ENCODE measurements at places on chromosomes 1 and 21.
A peak's percentile ranks its signal among the peaks of the same experiment; 100 is the strongest.

DNA sequence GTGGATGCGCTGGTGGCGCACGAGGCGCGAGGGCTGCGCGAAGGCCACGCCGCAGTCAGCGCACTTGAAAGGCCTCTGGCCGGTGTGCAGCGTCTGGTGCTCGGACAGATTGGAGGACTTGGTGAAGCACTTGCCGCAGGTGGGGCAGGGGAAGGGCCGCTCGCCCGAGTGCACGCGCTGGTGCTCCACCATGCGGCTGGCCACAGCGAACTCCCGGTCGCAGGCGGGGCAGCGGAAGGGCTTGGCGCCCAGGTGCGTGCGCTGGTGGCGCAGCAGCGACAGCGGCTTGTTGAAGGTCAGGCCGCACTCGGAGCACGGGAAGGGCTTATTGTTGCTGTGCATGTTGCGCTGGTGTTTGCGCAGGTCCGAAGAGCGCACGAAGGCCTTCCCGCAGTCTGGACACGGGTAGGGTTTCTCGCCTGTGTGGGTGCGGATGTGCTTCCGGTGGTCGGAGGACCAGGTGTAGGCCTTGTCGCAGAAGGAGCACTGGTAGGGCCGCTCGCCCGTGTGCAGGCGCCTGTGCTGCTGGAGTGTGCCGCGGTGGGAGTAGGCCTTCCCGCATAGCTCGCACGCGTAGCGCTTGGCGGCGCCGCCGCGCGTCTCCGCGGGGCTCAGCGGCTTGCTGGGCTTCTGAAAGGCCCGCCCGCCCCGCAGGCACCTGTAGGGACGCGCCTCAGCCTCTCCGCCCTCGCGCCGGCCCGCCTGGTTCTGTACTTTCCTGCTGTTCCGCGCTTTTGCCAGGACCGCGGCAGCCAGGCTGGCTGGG is 4.7 kb downstream of the ZNF648 start:
- H3K4me3 ChIP-seq = no peak overlapping the region
- H3K27me3 ChIP-seq = peaks cover 24% of the 10 kb centered on the region
- no peak for DNase-seq
- H3K36me3 ChIP-seq = no peaks in the 10 kb centered on the region

DNA sequence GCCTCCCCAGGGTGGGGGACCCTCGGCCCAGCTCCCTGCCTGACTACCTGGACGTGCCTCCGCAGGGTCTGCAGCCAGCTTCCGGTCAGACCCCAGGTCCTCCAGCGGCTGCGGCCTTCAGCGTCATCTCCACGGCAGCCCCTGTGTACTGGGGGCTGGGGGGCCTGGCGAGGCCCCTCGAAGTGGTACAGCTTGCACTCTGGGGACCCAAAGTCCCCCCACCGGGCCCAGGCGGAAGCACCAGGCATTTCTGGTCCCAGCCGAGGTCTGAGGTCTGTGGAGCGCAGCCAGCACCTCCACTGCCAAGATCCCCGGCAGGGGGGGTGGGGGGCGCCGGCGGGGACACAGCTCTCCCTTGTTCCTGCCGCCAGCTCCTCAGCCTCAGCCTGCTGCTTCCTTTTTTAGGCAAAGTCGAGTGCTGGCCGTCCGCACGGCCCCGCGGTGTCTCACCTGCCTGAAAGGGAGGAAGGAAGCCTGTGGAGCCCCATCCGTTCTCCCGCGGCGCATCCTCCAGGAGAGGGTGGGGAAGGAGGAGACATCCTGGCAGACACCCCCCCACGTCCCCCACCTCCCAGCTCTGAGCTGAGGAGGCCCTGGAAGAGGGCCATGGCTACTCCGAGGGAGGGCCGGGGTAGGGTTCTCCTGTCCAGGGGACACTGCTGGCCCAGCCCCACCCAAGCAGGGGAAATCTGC is 1.2 kb upstream of the VWA1 start:
- H3K4me3 ChIP-seq = peak overlapping the region; percentile 1
- peak overlapping the region; percentile 55 for H3K27ac ChIP-seq
- peaks cover 12% of the 10 kb centered on the region for H3K27me3 ChIP-seq
- H3K4me1 ChIP-seq = no peaks in the 10 kb centered on the region
- H3K36me3 ChIP-seq = no peaks in the 10 kb centered on the region
- DNase-seq = no peak

DNA sequence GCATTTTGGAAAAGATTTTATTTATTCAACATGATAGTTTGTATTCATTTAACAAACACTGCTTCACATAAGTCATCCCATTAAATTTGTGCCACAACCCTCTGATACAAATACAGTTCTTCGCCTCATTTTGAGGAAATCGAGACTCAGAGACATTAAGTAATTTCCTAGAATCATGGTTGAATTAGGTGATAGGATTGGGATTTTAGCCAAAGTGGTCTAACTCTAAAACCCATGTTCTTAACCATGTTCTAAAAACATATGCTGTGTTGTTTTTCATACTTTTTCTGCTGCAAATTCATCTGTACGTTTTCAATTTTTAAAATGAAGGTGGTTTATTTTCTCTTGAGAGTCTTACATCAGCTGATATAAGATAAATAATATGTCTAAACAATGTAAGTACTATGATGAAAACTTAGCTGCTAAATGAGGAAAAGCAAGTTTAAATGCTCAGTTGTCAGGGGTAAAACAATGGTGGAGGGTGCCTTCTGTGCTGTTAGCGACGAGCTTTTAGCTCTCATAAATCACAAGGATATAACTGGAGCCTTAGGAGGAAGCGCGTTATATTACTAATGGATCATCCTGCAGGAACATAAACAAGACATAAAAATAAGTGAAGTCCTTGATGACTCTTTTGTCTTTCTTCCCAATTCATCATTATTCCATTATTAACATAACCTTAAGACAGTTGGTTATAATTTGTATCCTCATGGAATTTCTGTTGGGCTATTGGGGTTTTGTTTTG is 97.7 kb downstream of the CACHD1 start:
- H3K4me1 ChIP-seq = no peaks in the 10 kb centered on the region
- no peak overlapping the region for H3K4me3 ChIP-seq
- DNase-seq = no peak
- H3K27ac ChIP-seq = no peak overlapping the region

DNA sequence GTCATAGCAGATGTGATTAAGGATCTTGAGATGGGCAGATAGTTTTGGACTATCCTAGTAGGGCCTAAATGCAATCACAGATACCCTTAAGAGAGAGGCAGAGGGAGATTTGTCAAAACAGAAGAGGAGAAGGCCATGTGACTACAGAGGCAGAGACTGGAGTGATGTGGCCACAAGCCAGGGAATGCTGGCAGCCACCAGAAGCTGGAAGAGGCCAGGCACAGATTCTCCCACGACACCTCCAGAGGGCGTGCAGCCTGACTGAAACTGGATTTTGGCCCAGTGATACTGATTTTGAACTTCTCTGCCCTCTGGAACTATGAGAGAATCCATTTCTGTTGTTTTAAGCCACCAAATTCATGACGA is 52.1 kb upstream of the EPS8L3 start:
- H3K27me3 ChIP-seq = peaks cover 10% of the 10 kb centered on the region
- peaks cover 24% of the 10 kb centered on the region for H3K4me1 ChIP-seq
- H3K36me3 ChIP-seq = peaks cover 7% of the 10 kb centered on the region

GRCh38 chr1:71804140-71804539 is 478.2 kb downstream of the NEGR1 start:
- no peaks in the 10 kb centered on the region for H3K4me1 ChIP-seq

DNA sequence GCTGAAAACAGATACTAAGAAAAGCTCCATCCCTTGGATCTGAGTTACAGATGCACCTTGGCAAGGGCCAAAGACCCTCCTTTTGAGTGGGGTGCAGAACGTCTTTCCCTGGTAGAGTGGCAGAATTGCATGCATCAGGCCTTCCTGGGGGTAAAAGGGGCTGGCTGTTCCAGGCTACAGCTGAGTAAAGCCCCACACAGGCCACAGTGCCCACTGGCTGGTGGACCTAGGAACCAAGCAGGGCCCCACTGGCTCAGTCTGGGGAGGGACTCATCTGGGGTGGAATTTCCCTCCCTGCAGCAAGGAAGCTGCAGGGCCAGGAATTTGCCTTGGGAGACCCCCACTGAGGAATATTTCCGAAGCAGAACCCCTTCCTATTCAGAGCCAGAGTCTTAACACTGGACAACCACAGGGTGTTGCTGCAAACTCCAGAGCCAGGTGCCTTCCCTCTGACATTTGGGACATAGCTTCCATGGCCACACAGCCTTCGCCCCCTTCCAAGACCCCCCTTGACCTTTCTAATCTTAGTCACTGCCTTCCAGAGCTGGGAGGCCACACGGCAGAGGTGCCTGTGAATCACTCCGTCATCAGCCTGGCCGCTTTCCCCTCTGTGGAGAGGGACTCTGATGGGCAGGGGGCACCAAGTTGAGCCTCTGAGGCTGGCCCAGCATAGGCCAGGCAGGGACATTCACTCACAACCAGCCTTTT is 52.5 kb downstream of the LACTBL1 start:
- H3K4me1 ChIP-seq = no peaks in the 10 kb centered on the region
- no peaks in the 10 kb centered on the region for H3K36me3 ChIP-seq
- H3K4me3 ChIP-seq = no peak overlapping the region
- no peak for DNase-seq

DNA sequence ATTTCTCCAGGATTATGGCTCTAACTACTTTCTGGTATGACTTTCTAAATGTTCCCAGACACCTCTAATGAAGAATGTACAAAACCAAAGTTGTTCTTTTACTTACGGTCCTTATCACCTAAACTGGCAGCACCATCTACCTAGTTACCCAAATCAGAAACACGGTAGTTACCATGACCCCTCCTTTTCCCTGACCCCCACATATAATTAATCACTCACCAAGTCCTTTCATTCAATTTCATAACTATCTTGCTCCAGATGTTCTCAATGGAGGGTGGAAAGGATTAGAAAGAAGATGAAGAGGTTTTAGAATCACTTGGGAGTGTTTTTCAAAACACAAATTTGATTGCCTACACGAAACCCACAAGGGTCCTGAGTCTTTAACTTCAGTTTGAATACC is 98.0 kb downstream of the DENND1B start:
- H3K4me1 ChIP-seq = peaks cover 6% of the 10 kb centered on the region
- no peak for DNase-seq
- H3K27me3 ChIP-seq = no peaks in the 10 kb centered on the region
- H3K4me3 ChIP-seq = no peak overlapping the region
- no peak overlapping the region for H3K27ac ChIP-seq

GRCh38 chr1:232940262-232940661 is 10.1 kb upstream of the NTPCR start:
- no peak for DNase-seq
- no peak overlapping the region for H3K27ac ChIP-seq
- H3K27me3 ChIP-seq = peaks cover 7% of the 10 kb centered on the region
- H3K36me3 ChIP-seq = no peaks in the 10 kb centered on the region
- no peak overlapping the region for H3K4me3 ChIP-seq

DNA sequence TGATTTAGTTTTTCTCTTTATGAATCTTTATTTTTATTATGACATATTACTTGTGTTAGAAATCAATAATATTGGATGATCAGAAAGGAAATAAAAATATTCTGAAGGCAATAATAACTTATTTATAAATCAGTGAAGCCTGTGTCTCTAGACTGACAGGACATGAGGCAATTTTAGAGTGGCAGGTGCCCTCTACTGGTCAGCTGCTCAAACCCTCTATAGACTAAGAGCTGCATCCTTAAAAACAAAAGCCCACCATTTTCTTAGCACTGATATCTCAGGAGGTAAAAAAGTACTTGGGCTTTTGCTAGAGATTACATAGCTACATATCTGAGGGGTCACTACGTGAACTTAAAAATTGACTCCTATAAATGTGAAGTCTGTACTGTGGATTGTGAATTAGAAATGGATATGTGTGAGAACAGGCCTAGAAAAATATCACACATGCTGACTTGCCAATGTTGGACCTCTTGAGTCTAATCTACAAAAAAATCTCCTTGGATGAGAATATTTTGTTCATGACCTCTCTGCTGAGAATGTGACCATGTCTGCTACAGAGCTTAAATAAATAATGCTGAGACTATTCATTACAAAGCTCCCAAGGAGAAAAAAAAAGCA is 597.9 kb upstream of the ADAMTS5 start:
- no peak overlapping the region for H3K4me3 ChIP-seq
- no peak for DNase-seq
- H3K27ac ChIP-seq = no peak overlapping the region
- H3K36me3 ChIP-seq = no peaks in the 10 kb centered on the region
- no peaks in the 10 kb centered on the region for H3K4me1 ChIP-seq

DNA sequence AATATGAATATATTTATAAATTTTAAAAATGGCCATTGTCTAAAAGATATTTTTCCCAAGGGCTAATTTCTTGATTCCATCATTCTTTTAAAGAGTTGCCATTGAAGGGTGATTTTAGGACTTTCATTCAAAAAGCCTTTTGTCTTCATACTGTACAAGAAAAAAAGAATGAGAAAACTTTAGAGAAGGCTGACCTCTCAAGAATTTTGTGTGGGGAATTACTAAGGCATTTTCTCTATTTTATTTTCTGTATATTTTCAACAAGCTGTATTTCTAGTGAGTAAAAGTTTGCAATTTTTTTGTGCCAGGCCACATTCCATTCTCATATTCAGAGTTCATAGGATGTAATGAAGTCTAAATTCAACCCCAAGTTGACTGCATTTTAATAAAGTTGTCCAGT is 49.3 kb downstream of the IVNS1ABP start:
- no peaks in the 10 kb centered on the region for H3K36me3 ChIP-seq
- no peak overlapping the region for H3K27ac ChIP-seq
- H3K4me3 ChIP-seq = no peak overlapping the region
- no peak for DNase-seq
- no peaks in the 10 kb centered on the region for H3K27me3 ChIP-seq

DNA sequence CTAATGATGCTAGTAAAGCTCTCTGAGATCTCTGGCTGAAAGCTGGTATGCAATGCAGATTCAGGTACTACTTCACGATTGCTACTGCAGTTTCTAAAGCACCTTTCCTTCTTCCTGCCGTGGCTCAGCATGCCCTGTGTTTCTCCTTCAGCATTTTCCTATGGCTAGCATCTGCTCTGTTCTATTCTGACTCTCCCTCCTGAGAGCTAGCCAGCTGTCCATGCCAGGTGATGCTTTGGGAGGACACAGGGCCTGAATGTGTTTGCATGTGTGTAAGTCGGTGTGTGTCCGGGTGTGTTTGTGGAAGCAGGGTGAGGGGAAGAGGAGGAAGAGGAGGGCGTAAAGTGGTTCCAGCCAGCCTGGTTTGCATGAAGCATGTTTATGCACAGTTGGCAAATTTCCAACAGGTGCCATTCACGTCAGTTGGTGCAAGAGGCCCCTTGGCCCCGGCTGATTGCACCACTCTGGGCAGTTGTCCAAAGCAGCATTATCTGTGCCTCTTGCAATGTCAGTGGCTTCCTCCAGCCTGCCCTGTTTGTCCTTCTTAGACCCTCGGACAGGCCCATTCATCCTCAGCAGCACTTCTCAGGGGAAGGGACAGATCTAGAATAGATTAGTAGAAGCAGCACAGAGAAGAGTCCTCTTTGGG is 433.3 kb downstream of the DISC1 start:
- H3K4me1 ChIP-seq = no peaks in the 10 kb centered on the region
- no peaks in the 10 kb centered on the region for H3K27me3 ChIP-seq
- DNase-seq = no peak
- no peak overlapping the region for H3K27ac ChIP-seq
- H3K4me3 ChIP-seq = no peak overlapping the region

DNA sequence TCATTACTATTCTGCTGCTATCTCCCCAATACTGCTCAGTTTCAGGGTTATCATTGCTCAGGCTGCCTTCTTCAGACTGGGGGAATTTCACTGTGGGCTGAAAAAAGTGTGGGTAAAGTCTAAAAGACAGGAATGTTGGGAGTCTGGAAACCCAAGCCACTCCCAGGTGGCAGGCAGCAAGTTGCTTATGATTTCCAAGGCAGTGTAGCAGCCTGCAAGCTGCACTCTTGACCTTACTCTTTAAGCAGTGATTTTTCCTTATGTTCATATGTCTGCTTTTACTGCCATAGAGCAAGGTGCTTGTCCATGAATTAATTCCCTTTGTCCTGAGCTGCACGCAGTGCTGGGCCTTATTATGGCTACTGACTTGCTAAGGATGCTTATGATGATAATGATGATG is 53.1 kb downstream of the PHC2 start:
- H3K36me3 ChIP-seq = no peaks in the 10 kb centered on the region
- peaks cover 30% of the 10 kb centered on the region for H3K27me3 ChIP-seq
- H3K4me1 ChIP-seq = peaks cover 16% of the 10 kb centered on the region

All from activated T-helper 1 cell treated with anti-CD3 and anti-CD28 coated beads, Interleukin-12 subunit alpha, Interleukin-12 subunit beta, Interleukin-2, Interleukin-4 antibody, amounts not matched to agents 30 ng/mL and 10 ng/mL and 1 ng/mL, durations not matched to agents 14 hours and 24 hours and 36 hours (primary cell).